ENCODE measurements at places on chromosomes 7 and 10.

- DNase-seq, result no peak
Observed at GRCh38 chr7:47581438-47581803, 490 bp downstream of the TNS3 start.

- no peak for DNase-seq
Observed at GRCh38 chr7:106462365-106462859, 177.6 kb upstream of the NAMPT start.

- DNase-seq, result no peak
Observed at GRCh38 chr7:138588986-138589385, 112.2 kb downstream of the SVOPL start.

- no peak for DNase-seq
Observed at GRCh38 chr7:2008936-2009540, 223.7 kb downstream of the MAD1L1 start.

- no peak for DNase-seq
Observed at GRCh38 chr7:17963281-17963680, 23.0 kb upstream of the SNX13 start.

DNA sequence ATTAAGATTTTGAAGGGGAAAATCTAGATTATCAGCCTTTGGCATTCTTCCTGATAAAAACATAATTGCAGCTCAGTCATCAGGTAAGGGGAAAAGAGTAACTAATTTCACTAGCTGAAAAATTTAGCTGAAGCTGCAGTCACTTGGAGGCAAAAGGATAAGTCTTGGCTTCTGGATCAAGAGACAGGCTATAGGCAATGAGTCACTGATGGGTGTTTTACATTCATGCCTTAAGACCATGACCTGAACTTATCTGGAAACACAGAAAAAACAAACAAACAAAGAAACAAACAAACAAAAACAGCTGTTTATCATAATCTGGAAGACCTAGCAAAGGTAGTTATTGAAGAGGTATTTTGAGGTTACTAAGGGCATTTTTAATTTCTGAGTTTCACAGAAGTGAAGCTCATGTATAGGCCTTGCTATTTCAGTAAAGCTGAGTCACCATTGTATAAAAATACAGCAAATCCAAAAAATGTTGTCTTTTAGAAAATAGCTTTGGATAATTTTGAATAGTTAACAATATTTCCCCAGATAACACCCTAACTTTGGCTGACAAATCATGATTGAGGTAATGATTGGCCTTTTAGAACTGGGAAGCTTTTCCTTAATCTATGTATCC lies 40.3 kb downstream of the ZNF22 start:
- no peak for DNase-seq

DNA sequence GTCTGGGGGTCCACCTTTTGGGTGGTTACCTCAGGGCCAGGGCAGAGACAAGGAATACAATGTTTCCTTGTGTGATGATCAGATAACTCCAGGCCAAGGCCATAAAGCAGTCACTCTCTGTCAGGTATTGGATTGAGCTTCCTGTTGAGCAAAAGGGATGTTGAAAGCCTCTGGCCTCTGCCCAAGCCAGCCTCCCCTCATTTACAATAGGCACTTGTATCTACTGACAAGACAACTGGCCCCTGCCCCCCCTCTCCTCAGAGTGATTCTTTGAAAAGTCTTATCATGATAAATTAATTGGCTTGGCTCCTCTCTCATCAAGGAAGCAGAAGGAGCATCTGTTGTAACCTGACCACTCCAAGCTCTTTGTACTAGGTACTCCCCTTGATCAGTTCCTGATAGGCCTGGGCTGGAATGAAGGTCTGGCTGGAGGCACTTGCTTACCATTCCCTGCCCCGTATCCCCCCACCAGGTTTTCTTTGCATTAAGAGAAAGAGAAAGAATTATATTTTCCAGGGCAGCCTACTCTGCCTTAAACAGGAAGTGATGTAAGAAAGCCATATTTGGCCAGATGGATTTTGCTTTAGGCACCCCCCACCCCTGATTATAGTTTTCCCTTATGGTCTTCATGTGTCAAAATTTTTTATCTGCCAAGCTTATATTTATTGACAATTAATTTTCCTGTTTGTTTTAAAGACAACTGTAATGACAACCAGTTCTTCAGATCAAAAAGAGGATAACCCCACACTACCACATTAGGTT lies 42.1 kb upstream of the HPS1 start:
- DNase-seq, result no peak

GRCh38 chr10:123565691-123566660 lies 100.2 kb upstream of the GPR26 start:
- DNase-seq, result no peak

DNA sequence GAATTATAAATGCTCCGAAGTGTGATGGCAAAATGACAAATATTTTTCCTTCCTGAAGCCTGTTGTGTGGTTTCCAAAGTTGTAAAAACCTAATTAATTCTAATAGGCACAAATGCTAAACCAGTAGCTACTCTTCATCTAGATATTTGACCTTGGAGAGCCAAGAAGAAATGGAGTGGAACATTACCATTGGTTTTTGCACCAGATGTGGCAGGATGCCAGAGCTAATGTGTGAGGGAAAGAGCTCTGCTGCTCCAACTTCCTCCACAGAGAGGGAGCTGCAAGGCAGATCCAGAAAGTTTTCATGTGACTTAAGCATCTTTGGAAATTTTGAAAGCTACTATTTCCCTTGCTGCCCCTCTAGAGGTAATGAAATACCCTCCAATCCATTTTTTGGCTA lies 65.1 kb upstream of the HPS1 start:
- no peak for DNase-seq

- DNase-seq, result no peak
Observed at GRCh38 chr7:55271661-55272060, 93.5 kb upstream of the LANCL2 start.

GRCh38 chr10:22301193-22301592 lies 15.0 kb upstream of the COMMD3 start:
- no peak for DNase-seq

DNA sequence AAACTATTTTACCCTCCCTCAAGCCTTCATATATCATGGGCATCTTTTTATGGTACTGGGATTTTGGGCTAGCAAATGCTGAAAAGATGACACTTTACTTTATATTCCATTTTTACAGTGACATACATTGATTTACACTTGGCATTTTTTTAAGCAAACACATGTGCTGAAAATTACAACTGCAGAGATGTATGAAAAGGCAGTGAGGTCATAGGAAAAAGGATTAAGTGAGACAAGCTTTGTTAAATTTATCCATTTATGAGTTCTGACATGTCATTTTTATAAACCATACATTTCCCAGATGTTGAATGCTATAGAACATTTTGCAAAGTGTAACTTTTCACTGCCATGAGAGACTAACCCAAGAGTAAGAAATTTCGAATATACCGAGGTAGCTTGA lies 68.8 kb upstream of the RSU1 start:
- no peak for DNase-seq

GRCh38 chr7:43198599-43199090 lies 86.2 kb downstream of the HECW1 start:
- DNase-seq, result no peak

DNA sequence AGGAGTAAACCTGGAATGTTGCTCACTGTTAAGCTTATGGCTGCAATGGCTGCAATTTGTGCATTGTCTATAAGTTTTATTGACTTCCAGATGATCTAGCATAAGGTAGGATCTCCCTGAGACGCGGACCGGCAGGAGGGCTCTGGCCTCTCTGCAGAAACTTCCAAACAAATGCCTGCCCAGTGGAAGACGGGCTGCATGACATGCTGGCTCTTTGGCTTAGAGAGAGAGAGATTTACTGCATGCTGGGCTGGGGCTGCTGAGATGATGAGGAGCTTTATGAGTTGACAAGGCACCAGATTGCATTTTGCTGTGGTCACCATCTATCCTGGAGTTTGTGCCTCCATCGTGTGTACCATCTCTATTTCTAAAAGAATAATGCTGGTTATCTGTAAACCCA lies 193.2 kb downstream of the GALNT17 start:
- no peak for DNase-seq

- no peak for DNase-seq
Observed at GRCh38 chr7:128389618-128390329, 20.0 kb downstream of the IMPDH1 start.

DNA sequence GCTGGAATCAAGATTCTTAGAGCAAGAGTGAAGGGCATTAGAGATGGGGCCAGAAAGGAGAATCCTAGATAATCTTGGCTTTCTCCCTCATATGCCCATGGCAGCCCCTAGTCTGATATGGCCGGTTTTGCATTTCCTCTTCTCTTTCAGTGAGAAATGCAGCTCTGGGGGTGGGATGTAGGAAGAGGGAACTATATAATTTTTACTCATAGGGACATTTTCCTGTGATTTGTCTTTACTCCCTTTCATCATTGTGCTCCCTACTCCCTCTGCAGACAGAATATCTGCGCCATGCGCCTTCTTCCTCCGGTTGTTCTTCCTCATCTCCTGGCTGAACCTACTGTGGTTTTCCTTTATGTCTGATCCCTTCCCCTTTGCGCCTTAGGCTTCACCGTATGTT lies 16.8 kb upstream of the CHCHD1 start:
- no peak for DNase-seq

DNA sequence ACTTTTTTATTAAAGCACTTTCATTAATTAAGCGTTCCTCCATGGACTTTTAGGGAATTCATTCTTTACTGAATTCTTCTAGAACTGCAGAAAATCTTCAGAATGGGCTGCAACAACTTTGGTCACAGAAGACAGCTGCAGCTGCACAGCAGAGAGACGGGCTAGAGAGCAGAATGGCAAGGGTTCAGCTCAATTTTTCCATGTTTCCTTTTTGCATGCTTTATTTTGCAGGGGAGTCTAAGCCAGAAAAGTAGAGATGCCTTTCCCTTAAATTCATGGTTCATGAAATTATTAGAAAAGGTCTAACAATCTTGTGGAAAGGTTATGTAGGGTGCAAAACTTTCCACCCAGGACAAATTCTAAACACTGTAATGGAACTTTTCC lies 15.4 kb upstream of the ANKRD1 start:
- no peak for DNase-seq

GRCh38 chr7:104362756-104363155 lies 34.4 kb downstream of the LHFPL3 start:
- DNase-seq, result no peak

- DNase-seq, result no peak
Observed at GRCh38 chr10:113732966-113733365, 18.5 kb upstream of the PLEKHS1 start.

- DNase-seq, result no peak
Observed at GRCh38 chr10:30598105-30598776, 31.3 kb downstream of the LYZL2 start.

DNA sequence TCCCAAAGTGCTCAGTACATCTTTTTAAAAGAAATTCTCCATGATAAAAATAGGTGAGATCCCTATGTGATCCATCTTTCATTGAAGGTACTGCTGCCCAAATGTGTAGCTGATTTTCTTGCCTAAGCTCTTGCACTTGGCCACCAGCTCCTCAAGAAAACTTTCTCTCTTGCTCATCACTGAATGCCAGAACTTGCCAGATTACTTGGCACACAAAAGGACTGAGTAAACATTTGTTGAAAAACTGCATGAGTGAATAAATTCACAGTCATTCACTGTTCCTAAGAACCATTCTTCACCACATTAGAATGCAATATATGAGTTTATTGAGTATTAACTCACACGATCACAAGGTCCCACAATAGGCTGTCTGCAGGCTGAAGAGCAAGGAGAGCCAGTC lies 99.9 kb downstream of the TRIL start:
- no peak for DNase-seq

- no peak for DNase-seq
Observed at GRCh38 chr10:75613685-75614504, 182.5 kb downstream of the LRMDA start.

GRCh38 chr7:133820584-133820983 lies 306.6 kb upstream of the LRGUK start:
- DNase-seq, result no peak

GRCh38 chr7:41038211-41038610 lies 664.7 kb downstream of the INHBA start:
- DNase-seq, result no peak

GRCh38 chr10:12795315-12796110 lies 206.0 kb downstream of the CCDC3 start:
- no peak for DNase-seq

DNA sequence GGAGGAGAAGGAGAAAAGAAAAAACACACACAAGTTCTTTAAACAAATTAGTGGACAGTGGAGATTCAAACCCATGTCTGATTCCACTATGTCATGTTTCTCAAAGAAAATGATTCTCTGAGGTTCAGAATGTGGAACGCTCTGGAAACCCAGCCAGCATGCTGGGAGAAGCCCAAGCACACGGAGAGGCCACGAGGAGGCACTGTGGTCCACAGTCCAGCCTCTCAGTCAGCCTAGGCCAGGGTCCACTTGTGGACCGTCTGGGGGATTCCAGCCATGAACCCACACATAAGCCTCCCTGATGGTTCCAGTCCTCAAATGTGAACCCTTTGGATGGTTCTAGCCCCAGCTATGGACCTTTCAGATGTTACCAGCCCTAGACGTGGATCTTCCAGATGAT lies 73.4 kb downstream of the CAV1 start:
- DNase-seq, result no peak

GRCh38 chr7:23482686-23483085 lies 12.4 kb upstream of the IGF2BP3 start:
- no peak for DNase-seq
